Hematopoietic multipotent progenitor cell treated with erythropoietin and hydrocortisone succinate and interleukin-3 and kit ligand, for 8 days (in vitro differentiated cells): ENCODE measurements at places on chromosomes 6 and 20.

- peak; percentile 96 for DNase-seq
Observed at GRCh38 chr6:43986177-43986825, 141.0 kb downstream of the MRPL14 start.

DNA sequence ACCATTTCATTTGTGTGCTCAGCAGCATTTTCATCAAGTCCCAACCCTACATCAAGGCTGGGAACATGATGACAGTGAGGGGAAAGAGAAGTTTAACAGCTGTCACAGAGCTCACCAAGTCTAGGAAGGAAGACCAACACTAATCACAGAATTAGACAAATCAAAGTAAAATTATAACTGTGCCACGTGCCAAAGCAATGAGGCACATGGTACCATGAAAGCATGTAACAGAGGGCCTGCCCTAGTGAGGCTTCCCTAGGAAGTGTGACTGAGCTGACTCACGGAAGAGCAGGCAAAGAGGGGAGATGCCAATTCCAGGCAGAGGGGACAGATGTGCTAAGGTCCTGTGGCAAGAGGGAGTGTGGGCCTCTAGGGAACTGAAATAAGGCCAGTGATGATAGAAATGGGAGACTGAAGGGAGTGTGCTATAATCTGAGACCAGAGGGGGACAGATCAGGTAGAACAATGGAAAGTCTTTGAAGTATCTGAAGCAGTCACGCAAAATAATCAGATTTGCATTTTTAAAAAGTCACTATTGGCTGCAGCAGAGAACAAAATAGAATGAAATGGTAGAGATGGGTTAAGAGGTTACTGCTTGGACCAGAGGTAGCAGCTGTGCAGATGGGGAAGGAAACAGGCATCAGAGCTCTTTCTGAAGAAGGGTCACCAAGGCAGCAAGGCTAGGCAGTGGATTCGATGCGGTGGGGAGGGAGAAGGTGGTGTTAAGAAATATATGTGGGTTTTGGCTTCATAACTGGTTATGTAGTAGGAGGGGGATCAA, 86.8 kb downstream of the GPR6 start:
- no peak for DNase-seq

DNA sequence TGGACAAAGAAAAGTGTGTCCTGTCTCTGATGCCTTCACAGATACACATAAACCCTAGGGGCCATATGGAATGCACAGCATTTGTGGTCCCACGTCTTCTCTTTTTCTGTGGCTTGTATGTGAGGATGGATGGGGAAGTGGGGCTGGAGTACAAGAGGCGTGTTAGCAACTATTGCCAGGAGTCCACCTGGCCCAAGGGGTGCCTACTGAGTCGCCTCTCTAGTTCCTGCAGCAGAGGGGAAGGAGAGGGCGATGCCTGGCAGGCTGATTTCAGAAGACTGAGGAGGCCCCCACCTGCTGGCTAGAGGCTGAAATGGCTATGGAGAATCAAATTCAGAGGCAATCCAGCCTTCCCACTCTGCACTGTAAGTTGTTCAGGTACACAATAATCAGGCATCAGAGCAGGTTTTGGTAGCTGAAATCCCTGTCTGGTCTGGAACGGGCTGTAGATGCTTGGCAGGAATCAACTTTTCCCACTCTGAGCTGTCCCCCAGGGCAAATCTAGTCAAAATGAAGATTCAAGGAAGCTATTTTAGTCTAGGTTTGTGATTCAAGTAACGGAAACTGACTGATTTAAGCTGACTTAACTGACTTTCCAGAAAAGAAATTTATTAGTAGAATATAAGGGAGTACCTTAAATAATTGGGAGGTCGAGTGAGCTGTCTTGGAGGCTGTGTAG, 14.9 kb upstream of the PPARD start:
- peak; percentile 67 for DNase-seq

DNA sequence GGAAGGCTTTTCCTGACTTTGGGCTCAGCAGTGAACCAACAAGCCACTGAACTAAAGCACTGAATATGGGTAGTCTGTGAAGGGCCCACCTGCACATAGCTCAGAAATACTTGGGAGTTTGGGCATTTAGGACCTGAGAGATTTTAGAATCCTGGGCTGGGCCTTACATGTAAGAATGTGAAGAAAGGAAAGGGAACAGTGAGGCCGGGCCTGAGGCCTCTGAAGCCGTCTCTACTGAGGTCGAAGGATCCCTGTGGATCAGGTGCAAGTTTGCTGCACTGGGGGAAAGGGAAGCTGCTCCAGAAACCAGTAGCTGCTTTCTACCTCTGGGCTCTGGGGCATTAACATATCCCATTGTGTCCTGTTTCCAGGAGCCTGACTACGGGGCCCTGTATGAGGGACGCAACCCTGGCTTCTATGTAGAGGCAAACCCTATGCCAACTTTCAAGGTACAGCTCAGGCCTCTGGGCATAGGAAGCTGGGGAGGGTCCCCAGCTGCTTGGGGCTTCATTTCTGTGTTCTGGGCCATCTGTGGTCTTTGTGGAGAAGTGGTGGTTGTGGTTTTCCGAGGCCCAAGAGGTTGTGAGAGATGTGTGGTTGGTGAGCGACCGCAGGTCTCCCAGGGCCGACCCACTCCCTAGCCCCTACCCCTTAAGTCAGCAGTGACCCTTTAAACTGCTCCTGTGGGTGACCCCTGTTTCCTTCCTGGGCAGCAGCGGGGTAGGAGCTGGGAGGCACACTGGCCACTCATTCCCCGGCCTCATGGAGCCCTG, 30.3 kb downstream of the PLCG1 start:
- DNase-seq, result no peak

DNA sequence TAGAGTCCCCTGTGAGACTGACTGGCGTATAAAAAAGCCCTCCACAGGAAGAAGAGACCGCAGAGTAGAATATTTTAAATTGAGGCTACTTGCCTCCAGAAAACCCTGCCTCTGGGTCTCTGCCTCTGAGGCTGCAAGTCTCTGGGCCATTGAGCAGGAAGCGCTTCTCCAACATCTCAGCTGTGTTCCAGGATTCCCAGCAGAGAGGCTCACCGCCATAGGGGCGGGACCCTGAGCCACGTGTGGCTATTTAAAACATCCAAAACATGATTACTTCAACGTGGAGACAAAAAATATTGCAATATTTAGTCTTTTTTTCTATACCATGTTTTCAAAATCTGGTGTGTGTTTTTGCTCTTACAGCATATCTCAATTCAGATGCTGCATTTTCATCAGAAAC, 59.4 kb downstream of the GNAS-AS1 start:
- no peak for DNase-seq

- DNase-seq, result no peak
Observed at GRCh38 chr20:42097741-42098140, 479.6 kb upstream of the CHD6 start.

DNA sequence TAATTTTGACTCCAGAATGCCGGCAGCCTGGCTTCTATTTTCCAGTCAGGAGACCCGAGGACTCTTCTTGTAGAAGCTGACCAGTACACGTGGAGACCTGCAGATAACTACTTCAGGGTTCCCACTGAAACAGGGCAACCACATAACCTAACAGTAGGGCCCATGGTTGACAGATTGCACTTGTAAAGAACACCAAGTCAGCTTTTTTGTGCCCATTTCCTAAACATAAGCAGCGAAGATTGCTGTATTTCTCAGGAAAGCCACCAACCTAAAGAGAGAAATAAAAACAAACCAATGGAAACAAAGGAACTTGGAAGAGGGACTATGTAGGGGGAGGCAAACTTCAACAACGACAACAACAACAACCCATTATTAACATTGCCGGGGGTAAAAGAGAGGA, 50.1 kb upstream of the EDN3 start:
- no peak for DNase-seq

DNA sequence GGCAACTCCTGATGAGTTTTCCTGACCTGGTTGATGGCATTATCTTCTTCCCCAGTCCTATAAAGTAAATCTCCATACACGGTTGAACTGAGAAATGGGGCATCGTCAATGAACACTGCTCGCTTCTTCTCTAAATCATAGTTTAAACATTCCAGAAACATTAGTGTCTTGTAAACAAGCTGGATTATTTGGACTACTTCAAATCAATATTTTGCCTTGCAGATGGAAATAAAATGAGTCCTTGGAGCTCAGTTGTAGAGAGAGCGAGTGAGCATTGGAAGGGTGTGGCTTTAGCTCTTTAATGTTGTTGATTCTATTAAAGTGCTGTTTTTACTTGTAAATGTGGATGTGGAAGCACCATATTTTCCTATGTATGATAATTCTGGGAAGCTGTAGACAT, 18.4 kb downstream of the C6orf89 start:
- DNase-seq, result no peak

- no peak for DNase-seq
Observed at GRCh38 chr6:83221276-83221675, 28.1 kb downstream of the RWDD2A start.

- DNase-seq, result peak; percentile 65
Observed at GRCh38 chr20:36384022-36384619, 78.0 kb downstream of the DLGAP4 start.

DNA sequence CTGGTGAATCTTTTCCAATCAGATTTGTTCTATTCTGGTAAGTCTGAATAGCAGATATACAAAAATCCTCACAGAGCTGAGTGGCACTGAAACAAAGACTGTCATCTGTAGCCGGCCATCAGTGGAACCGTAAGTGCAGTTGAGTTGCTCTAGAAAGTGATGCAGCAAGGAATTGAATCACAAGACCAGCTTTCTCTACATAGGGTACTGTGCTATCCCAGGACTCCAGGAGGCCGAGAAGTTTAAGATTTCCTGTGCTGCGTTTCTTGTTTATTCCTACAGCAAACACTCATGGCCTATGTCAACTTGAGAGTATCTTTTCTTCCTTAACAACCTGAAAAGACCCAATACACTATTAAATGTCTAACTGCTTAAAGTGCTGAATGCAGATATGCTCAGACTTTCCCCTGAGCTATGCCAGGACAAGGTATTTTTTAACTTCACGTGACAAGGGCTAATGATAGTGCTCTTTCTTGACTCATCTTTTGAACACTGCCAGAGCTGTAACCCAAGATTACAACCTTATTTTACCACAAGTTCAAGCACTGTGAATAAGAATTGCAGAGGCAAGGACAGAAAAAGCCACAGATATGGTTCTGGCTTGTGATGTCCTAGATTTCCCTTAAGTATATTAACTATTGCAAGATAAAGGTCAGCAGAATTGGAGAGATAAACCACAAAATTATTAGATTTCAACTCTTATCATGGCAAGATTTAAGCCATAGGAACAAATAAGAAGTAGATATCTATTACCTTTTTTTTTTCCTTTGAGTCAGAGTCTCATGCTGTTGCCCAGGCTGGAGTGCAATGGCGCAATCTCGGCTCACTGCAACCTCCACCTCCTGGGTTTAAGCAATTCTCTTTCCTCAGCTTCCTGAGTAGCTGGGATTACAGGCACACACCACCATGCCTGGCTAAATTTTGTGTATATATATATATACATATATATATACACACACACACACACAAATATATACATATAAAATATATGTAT, 71.6 kb downstream of the GJA1 start:
- no peak for DNase-seq

DNA sequence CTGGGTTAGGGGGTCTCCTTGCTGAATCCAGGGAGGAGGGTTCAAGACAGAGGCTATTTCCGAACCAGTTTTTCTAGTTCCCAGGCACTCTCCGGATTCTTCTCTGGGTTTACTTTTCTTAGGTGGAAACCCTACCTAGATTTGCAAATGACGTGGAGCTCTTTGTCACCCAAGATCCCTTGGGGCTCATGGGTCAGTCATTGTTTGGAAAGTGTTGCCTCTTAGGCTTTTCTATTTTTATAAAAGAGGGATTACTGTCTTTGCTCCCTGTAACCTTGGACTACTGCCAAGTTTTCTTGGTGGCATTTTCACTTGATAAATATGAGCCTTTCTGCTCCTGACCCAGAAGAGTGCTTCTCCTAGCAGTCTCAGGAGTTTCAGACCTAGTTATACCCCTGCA, 33.6 kb downstream of the FAM209B start:
- peak; percentile 5 for DNase-seq

GRCh38 chr20:32539026-32539816, 45.9 kb downstream of the NOL4L start:
- peak; percentile 84 for DNase-seq
